ENCODE measurements at places on chromosomes 4 and X.
A peak's percentile ranks its signal among the peaks of the same experiment; 100 is the strongest.

DNA sequence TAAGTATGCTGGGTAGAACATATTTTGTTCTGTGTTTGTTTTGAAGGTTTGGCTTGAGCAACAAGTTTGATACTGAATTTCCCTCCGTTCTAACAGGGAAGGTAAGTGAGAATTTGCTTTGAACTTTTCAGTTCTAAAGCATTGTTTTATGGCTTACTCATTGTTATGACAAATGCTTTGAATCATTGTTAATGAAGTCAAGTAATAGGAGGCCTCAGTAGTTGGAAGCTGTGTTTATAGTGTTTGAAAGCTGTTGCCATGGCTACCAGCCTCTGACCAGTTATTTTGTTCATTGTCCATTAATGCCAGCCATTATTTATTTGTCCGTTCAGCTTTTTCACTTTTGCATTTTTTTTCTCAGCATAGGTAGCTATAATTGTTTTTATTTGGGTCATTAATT is 14.4 kb downstream of the CHIC1 start:
- DNase-seq, result no peak

- DNase-seq, result peak; percentile 30
Observed at GRCh38 chr4:104942990-104943743, 203.5 kb upstream of the TET2 start.

GRCh38 chr4:46274717-46275116 is 115.2 kb downstream of the GABRA2 start:
- no peak for DNase-seq

GRCh38 chrX:12434493-12434892 is 296.2 kb downstream of the FRMPD4 start:
- no peak for DNase-seq

- DNase-seq, result no peak
Observed at GRCh38 chrX:10051866-10052480, 84.8 kb downstream of the CLDN34 start.

GRCh38 chr4:128848461-128848860 is 39.0 kb downstream of the JADE1 start:
- no peak for DNase-seq

DNA sequence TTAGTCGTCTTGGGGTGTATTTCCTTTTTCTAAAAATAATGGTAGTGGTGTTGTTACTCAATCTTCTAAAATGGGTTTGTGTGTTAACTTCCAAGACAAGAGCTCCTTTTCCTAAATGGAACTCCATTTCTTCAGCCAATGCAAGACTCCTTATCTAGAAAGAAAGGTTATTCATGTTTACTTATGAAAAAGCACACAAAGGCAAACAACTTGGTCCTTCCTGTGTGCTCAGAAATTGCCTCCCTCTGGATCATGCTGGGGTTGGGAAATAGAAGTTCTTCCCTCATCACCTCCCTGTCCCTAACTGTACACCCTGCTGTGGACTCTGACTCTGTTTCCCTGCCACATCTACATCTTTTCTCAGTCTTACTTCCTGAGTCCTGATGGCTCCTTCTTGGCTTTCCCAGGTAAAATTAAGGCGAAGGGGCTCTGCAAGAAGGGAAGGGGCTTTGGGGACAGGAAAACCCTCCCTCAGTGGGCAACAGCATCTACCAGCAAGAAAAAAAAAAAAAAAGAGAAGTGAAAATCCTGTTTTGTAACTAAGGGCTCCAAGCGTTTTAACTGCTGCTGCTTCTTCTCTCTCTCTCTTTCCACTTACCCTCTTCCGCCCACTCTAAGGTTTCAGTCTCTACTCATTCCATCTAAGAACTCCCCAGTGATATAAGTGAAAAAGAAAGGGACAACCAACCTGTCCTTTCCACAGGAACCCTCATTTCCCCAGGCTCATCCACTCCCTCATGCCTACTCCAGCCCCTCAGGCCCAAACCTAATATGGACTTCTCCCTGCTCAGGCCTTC is 19.8 kb upstream of the TASL start:
- DNase-seq, result no peak

- DNase-seq, result no peak
Observed at GRCh38 chr4:138039010-138039409, 203.1 kb downstream of the SLC7A11 start.

DNA sequence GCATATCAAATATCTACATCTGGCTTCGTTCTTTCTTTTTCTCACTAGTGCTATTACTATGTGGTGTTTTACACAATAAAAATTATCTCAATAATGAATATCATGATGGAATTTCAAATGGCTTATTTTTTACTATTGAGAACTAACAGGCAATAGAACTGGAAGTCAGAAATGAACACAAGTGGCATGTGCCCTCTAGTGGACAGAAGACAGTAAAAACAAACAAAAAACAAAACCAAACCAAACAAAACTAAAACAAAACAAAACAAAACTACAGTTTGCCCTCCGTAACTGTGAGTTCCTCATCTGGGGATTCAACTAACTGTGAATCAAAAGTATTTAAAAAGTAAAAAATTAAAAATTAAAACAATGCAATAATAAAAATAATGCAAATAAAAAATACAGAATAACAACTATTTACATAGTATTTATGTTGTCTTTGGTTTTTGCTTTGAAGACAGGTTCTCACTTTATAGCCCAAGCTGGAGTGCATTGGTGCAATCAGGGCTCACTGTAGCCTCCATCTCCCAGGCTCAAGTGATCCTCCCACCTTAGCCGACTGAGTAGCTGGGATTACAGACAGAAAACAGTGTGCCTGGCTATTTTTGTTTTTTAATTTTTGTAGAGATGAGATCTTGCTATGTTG is 195.6 kb upstream of the TACR3 start:
- DNase-seq, result no peak

- peak; percentile 47 for DNase-seq
Observed at GRCh38 chr4:186587416-186588018, 32.1 kb upstream of the MTNR1A start.

DNA sequence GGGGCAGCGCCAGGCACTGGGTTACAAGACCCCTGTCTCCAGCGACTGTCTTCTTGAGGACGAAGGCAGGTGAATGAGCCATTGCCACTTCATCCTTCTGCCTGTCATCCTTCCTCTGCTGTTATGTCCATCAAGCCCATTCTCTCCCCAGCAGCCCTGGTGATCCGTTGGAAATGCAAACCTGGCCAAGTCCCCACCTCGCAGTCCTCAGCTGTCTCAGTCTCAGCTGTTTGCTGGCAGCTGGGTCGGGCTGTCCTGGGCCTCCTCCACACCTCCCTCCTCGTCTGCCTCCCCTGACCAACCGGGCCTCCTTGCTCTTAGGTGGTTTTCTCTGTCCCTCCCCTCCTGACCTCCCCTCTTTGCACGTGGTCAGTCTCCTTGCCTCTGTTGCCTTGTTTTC is 38.0 kb downstream of the PTTG2 start:
- DNase-seq, result no peak

GRCh38 chrX:7641141-7641540 is 201.8 kb upstream of the VCX start:
- DNase-seq, result no peak

DNA sequence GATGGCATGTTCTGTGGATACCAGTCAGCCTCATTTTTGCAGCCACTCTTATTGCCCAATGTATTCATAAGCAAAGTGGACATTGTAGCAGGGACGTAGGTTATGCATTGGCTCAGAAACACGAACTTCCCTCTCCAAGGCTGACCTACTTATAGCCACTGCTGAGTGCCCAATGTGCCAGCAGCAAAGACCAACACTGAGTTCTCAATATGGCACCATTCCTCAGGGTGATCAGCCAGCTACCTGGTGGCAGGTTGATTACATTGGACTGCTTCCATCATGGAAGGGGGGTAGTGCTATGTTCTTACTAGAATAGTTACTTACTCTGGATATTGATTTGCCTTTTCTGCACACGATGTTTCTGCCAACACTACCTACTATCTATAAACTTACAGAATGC is 306.9 kb downstream of the KCNIP4 start:
- DNase-seq, result no peak

DNA sequence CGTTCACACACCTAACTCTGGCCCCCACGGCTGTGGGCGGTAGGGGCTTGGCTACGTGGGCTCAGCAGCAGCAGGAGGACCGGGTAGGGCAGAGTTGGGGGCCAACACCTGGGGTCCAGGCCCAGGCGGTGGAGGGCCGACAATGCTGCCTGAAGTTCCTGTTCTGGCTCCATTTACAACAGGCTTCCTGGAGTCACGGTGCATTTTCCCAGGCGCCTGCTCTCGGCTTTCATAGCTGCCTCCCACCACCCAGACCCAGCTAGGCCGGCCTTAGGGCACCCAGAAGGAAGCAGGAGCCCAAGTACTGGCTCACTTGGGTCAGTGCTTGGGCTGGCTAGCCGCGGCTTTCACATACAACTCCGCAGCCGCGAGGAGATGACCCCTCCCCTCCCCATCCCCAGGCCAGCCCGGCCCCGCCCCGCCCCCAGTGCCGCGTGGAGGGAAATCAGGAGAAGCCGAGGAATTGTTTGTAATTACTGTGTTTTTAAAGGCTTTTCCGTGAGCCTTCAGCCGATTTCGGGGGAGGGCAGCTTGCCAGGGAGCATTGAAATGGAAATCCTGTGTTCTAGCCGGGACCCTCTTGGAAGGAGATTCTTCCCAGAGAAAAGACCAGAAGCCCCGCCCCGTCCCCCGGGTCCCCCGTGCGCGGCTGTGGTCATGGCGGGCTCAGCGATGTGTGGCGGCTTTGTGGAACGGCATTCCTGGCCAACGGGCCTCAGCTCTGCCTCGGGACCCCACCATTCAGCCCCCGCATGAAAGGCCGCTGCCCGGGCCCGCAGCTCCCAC is 28.5 kb downstream of the PJA1 start:
- DNase-seq, result no peak

DNA sequence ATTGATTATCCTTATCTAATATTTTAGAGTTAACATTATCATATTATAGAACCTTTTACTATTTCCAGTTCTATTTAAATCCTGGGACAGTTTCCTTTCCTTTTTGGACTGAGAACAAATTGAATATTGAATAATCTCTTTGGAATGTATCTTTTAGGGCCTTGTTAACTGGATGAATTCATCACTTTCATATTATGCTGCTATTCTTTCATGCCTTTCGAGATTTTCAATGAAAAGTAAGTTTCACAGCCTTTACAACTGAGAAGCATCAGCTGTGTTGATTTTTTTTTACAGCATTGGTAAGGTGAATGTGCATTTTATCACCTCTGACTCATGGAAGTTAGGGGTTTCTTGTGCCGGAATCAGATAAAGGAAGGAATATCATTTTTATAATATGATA is 39.6 kb downstream of the PDLIM5 start:
- no peak for DNase-seq

DNA sequence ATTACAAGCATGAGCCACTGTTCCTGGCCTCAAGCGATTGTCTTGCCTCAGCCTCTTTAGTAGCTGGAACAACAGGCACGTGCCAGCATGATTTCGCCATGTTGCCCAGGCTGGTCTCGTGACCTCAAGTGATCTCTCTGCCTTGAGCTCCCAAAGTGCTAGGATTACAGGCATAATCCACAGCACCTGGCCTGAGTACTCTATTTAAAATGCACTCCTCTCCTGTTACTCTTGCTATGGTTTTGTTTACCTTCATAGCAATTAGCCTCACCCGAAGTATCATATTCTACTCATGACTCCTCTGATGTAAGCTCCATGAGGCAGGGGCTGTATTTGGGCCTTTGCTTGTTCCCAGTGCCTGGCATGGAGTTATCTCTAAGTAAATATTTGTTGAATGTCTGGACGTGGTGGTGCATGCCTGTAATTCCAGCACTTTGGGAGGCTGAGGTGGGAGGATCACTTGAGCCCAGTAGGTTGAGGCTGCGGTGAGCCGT is 92.5 kb upstream of the SLC34A2 start:
- DNase-seq, result no peak

GRCh38 chrX:21295246-21295820 is 78.9 kb upstream of the CNKSR2 start:
- no peak for DNase-seq

GRCh38 chr4:151678048-151678872 is 82.5 kb downstream of the GATB start:
- no peak for DNase-seq

- DNase-seq, result peak; percentile 83
Observed at GRCh38 chr4:77821775-77822174, 2.6 kb upstream of the CNOT6L start.

DNA sequence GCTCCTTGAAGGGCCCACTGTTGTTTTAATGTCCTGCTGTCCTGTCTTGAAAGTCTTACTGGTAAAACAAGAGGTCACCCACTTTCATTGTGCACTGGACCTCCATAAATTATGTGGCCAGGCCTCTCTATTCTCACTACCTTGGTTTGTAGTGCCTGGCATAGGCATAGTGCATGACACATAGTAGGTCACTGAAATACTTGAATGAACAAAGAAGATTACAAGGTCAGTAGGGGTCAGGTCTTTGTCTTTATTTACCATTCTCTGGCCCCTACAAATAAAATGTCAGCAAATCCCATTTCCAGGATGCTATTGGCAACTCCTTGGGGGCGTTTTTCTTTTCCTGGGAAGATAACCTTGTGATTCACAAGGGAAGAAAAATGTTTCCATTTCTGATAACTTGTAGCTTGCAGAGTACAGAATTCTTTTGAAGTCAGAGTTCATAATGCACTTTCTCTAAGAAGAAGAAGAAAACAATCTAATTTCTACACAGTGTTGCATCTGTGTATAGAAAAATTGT is 1.4 kb downstream of the PGM2 start:
- no peak for DNase-seq

DNA sequence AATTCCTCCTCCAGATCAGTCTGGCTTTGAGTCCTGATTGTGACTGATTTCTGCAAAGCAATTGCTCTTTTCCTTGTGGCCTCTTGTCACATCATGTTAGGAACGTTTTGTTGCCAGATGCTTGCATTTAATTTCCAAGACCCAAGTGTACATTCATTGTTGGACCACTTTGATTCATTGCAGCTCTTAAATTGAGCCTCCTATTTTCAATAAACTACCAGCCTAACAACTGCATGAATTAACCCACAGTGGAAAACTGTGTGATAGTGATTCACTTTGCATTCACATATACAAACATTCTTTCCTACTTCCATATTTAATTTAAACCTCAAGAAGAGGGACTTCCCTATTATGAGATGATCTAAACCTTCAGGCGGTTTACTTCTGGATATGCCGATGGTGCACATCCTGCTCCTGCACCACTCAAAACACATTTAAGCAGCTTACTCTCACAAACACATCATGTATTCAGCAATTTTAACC is 118.4 kb downstream of the AFF1 start:
- DNase-seq, result no peak

DNA sequence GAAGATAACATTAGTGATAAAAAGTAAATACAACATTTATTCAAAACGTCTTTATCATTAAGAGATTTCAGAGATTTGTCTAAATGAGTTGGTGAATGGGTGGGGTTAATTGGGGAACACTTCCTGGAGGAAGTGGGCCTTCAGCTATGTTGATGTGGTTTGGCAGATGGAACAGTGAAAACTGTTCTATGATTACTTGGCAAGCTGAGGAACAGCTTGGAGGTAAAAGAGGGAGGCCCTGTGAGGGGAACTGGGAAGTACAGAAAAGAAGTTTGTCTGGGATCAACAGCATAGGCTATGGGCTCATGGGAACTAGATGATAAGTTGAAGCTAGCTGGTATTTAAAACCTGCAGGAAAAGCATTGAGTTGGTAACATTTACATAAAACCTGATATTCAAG is 26.0 kb downstream of the OCRL start:
- DNase-seq, result no peak

DNA sequence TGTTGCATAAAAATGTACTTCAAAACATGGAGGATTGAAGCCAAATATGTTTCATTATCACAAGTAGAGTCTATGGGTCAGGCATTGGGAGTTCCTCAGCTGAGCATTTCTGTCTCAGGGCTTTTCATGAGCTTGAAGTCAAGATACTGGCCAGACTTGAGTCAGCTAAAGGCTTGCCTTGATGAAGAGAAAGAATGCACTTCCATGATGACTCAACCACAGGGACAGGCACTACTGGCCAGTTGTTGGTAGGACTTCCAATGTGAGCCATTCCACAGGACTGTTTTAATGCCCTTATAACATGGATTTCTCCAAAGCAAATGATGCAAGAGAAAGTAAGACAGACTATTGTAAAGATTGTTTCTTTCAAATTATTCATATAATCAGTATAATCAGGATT is 895.6 kb downstream of the RAB28 start:
- DNase-seq, result no peak

Measured in CD4-positive, alpha-beta T cell treated with Interleukin-21 for 1 hour (primary cell).